NCI-H146 (cell line): ENCODE measurements at places on chromosomes 7 and 10.
A peak's percentile ranks its signal among the peaks of the same experiment; 100 is the strongest.

GRCh38 chr7:98357751-98358161 lies 43.1 kb downstream of the BAIAP2L1 start:
- no peak for DNase-seq

DNA sequence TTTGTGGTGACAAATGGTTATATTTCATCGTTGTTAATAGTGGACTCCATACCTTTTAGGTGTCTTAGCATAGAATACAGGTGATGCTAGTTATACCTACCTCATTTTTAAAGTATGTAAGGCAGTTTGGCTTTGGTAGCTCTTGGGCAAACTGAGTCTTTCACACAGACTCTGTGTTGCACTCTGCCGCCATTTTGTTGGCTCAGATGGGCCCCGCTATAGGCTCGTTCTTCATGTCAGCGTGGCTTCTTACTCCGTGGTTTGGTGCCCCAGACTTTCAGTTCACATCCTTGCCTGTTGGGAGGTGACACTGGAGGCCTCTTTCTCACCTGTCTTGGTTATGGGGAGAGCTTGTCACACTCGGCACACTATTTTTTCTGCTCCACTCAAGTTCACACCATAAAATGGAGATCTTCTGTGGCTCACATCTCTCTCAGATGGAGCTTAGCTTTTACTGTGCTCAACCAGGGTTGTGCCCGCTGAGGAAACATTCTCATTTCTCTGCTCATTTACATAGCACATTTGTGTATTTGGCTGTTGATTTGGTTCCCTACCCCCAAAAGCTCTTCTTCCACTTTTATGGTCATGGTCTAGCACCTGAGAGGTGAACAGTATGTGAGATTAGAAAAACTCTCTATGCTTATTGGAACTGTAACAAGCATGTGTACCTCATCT lies 178.5 kb downstream of the ARID5B start:
- no peak for DNase-seq

GRCh38 chr7:117069379-117069778 lies 116.1 kb downstream of the ST7 start:
- peak; percentile 18 for DNase-seq

GRCh38 chr7:87328281-87328680 lies 17.2 kb upstream of the CROT start:
- peak; percentile 10 for DNase-seq

DNA sequence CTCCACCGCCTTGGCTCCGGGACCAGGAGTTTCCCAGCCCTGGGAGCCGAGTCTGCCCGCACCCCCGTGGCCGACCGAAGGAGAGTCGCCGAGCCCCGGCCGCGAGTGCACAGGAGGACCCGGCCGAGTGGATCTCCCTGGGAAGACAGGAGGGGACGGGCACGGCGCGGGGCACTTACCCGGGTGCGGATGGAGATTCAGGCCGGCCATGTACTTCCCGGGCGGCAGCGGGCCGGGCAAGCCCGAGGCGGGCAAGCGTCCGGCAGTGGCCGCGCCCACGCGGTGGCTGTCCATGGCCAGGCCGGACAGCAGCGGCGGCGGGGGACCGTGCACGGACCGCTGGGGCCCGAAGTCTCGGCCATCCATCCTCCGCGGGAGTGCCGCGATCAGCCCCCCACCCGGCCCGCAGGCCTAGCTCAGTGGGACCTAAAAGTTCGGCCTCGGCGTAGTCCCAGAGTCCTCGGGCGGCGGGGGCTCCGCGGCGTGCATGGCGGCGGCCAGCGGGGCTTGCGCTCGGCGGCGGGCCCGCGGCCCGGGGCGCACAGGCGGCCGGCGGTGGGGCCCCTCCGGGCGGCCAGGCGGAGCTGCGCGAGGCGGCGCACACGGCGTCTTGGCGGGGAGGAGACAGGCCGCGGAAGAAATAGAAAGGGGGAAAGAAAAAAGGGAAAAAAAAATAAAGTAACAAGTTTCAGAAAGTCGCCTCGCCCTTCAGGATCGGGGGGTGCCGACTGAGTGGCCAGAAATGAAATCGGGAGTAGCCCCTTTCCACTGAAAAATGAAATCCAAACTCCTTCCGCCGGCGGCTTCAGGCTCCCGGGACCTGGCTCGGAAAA lies 2.5 kb downstream of the TNRC18 start:
- no peak for DNase-seq

GRCh38 chr7:129091484-129092002 lies 36.6 kb upstream of the TNPO3 start:
- peak; percentile 79 for DNase-seq

DNA sequence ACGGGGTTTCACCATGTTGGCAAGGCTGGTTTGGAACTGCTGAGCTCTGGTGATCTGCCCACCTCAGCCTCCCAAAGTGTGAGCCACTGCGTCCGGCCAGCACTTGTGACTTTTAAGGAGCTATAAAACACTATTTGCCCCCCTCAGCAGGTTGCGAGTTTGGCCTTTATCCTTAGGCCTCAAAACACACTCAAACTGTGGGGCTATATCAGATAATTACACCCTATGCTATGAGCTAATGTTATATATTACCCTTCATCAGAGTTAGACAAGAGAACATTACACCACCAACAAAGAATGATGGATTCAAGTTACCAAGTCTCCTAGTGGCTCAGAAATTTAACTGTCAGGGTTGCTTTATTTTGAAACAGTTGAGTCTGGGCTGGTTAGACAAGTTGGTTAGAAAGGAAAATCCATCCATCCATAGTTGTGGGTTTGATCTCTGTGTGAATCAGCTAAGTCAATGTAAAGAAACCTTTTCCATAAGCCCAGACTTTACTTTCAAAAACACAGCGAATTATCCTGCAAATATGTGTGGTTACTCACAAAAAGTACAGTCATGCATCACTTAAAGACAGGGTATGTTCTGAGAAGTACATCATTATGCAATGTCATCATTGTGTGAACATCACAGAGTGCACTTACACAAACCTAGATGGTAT lies 115.8 kb downstream of the SEMA3D start:
- peak; percentile 14 for DNase-seq

DNA sequence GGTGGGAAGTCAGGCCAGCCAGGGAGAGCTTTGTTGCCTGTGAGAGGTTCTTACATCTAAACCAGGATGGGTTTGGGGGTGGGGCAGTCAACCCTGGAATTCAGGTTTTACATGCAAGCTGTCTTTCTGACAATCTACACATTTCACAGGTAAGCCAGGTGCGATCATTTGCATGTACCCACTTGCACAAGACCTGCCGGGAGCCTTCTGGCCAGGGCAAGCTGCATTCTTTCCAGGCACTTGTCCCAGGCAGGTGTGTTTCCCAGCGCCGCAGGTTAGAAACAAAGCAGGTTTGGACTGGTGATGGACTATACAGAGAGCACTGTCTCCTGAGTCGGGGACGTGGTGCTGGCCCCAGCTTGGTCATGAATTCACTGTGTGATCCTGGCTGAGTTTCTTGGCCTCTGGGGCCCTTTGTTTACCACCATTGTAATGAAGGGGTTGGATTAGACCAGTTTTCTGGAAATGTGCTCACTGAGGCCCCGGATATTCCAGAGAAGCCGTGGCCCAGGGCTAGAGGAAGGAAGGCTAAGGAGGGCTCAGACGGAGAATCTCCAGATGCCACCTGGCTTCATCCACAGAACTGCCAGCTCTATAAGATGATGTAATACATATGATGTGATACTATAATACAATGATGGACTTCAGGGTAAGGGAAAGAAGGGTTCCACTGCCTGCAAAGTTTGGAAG lies 205.2 kb upstream of the SVIL start:
- DNase-seq: peak; percentile 69

- no peak for DNase-seq
These were observed 63.0 kb upstream of the CYP26C1 start for GRCh38 chr10:92997620-92998019.

GRCh38 chr7:158976468-158976848 lies 120.1 kb downstream of the DYNC2I1 start:
- DNase-seq: no peak

- no peak for DNase-seq
These were observed 2.7 kb upstream of the AOAH start for GRCh38 chr7:36726806-36727503.

- no peak for DNase-seq
These were observed 32.8 kb downstream of the PPP1R9A start for GRCh38 chr7:94940241-94940640.

DNA sequence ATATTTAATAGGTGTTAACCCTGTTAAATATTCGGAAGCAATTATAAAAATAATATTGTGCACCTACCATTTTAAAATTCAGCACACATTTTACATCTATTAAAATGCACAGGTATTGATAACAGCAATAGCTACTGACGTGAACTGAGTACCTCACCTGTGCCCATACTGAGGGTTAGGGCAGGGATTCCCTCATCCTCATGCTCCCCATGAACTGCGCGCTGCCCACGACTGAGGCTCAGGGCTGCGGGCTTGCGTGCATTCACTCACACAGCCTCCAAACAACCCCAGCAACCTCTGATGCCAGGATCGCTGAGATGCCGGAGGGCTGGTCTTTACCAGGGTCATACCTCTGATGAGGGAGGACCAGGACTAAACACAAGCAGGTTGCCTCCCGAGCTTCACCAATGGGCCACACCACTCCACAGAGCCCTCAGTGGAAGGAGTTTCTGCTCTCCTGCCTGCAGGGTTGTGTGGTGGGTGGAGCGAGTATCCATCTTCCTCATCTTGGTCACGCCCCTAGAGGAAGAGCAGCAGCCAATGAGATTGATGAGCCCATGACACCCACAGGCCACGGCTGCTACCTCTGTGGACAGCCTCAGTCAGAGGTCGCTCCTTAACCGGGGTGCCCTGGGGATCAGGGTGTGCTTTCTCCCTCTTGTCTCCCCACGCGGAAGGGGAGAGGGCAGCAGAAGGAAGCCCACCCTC lies 478.3 kb downstream of the TNS3 start:
- DNase-seq: no peak

DNA sequence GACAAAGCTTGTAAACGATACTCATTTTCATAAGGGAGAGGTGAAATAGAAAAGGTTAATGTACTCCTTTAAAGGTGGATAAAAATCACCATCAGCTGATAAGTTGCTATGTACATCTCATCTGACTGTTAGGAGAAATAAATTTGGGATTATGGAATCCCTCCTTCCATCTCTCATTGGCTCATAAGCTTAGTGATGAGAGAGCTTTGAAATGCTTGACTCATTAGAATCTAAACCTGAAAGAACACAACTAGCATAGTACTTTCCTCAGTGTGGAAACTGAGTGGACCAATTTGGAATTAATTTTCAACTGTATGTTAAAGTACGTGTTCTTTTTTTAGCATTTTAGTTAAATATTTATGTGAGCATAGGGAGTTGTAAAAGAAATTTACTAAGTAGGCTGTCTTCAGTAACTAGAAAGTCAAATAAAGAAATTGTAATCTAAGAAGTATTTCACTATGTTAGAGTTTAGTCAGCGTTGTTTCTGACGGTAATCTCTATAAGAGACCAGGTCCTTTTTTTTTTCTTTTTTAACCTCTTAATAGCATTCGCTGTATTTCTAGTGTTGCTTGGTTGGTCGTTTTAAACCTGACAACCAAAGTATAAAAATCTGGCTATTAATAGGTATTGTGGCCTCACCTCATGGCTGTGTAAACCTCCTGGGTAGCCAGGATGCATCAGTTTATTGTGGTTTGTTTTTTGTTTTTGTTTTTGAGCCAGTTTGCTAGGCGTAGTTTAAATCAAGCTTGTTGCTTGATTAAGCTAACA lies 34.4 kb downstream of the FHIP2A start:
- DNase-seq: no peak

GRCh38 chr10:70779088-70779487 lies 6.1 kb downstream of the TBATA start:
- DNase-seq: no peak

DNA sequence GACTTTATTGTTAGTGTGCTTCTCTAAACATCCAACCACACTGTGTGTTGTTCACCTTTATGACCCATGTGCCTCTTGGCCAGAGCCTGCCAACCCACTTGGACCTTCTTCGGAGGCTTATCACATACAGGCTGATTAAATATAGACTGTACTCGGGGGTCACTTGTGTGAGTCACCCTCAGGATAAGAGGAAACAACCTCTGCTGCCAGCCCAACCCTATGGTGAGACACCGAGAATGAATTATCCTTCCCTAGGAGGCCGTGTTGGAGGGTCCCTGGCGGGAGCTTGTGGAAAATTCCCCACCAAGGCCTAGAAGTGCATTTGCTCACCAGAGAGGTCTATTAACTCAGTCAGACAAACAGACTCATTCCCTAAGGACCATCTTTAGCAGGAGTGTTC lies 63.0 kb downstream of the FAS start:
- DNase-seq: no peak

- no peak for DNase-seq
These were observed 471.6 kb upstream of the AKR1E2 start for GRCh38 chr10:4354382-4354812.

DNA sequence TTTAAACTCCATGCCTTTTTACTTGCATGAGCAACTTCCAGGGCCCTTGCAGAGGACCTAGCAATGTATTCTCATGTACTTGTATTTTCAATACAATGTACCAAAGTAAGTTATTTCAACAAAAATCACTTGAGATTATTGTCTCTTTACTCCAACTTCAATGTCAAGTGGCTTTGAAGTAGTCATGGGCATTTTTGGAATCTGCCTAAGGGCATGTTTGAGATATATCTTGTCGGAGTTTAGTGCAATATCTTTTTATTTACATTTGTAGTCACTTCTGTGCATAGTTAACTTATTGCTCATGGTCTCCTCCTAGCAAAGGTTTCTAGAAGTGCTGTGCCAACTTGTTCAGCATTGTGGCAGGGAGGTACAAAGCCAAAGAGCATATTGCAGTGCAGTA lies 508.7 kb upstream of the SEMA3D start:
- DNase-seq: no peak

- no peak for DNase-seq
These were observed 13.4 kb upstream of the GLI3 start for GRCh38 chr7:42250411-42250810.

- DNase-seq: no peak
These were observed 37.9 kb upstream of the ADD3 start for GRCh38 chr10:109969760-109970346.

DNA sequence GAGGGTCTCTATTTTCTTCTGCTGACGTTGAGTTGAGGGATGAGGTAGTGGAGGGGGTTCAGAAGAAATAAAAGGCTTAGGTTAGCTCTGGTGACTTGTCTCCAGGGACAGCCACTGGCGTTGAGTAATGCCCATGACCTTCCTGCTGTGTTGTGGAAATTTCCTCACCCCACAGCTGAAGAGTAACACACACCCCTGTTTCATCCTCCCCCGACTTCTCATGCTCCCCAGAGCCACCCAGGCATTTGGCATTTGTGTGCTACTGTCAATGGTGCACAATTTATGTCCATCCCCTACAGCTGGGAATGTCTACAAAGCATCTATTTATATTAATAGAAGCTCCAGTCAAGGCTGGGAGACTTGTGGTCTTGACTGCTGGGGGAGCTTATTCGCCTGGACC lies 4.7 kb upstream of the TMEM72 start:
- DNase-seq: no peak

GRCh38 chr7:136911344-136911743 lies 42.9 kb downstream of the CHRM2 start:
- DNase-seq: no peak

- no peak for DNase-seq
These were observed 20.9 kb downstream of the UROS start for GRCh38 chr10:125802131-125802530.

DNA sequence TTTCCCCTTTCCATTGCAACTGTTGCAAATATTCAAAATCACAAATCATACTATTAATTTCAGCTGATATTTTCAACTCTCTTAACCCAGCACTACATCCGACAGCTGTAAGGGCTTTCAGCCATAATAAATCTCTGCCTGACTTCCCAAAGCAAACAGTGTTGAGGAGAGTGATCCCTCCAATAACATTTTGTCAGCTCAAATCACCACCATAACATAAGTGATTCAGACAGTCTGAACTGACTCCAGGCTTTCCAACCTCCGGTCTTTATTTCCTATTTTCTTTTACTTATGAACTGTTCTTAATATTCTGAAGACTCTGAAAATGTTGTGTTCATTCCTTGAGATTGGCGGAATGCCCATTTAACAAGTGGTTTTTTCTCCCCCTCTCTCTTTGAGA lies 1085.9 kb downstream of the GATA3 start:
- DNase-seq: no peak
